ENCODE measurements at places on chromosomes 12 and 14.
A peak's percentile ranks its signal among the peaks of the same experiment; 100 is the strongest.

- peak; percentile 46 for DNase-seq
Measured at GRCh38 chr14:75561013-75561432, 17.4 kb upstream of the FLVCR2 start.

GRCh38 chr14:22540293-22540692 lies 48.7 kb downstream of the DAD1 start:
- no peak for DNase-seq

GRCh38 chr14:69572841-69573135 lies 1.9 kb downstream of the CCDC177 start:
- no peak for DNase-seq

- DNase-seq: no peak
Measured at GRCh38 chr12:90939382-90939781, 15.6 kb downstream of the CCER1 start.

GRCh38 chr14:83556746-83557453 lies 1973.0 kb upstream of the FLRT2 start:
- no peak for DNase-seq

- DNase-seq: no peak
Measured at GRCh38 chr12:89948271-89949175, 239.9 kb upstream of the ATP2B1 start.

DNA sequence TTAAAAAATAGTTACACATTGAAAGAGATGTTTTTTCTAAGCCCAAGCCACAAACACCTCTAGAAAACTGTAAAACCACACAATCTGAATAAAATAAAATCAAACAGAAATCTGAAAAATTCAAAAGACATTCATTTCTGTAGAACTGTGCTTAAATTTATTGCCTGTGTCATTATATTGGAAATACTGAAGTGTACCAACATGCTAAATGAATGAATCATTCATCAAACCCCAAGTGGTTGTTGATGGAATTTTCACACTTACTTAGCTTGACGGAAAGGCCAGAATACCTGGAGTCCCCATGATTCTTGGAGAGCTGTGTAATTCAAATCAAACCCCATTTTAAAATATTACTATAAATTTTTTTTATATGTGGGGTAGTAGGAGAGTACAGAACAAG lies 2.7 kb downstream of the KITLG start:
- no peak for DNase-seq

GRCh38 chr12:92827836-92828431 lies 101.2 kb downstream of the EEA1 start:
- peak; percentile 43 for DNase-seq

DNA sequence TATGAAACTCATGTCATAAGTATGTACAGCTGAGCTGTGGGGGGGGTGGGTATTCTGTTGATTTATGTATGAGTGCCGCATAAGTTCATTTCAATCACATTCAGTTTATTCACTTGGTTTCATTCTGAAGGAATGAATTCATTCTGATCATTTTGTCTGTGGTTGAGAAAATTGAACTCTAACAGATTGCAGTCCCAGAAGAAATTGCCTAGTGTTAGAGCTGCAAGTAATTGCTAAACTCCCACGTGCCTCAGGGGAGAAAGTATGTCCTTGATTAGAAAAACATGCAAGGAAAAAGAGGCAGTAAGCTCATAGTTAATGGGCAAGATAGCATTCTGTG lies 442.4 kb upstream of the MGAT4C start:
- DNase-seq: peak; percentile 33

DNA sequence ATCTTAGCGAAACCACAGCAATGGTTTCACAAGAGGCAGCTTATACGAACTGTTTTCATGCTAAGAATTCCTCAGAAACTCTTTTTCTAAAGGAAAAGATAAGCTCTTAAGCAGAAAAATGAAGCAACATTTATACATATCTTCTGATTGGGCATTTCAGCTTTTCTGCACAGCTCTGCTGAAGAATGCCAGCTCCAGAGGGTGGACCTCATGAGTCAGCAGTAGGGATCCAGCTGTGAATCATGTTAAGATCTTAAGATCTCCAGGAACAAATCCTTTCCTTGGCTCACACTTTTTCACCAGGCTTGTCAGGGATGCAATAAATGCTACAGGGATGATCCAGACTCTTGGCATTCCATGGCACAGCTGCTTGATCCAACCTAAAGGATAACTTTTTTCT lies 477.1 kb upstream of the CCDC196 start:
- no peak for DNase-seq

DNA sequence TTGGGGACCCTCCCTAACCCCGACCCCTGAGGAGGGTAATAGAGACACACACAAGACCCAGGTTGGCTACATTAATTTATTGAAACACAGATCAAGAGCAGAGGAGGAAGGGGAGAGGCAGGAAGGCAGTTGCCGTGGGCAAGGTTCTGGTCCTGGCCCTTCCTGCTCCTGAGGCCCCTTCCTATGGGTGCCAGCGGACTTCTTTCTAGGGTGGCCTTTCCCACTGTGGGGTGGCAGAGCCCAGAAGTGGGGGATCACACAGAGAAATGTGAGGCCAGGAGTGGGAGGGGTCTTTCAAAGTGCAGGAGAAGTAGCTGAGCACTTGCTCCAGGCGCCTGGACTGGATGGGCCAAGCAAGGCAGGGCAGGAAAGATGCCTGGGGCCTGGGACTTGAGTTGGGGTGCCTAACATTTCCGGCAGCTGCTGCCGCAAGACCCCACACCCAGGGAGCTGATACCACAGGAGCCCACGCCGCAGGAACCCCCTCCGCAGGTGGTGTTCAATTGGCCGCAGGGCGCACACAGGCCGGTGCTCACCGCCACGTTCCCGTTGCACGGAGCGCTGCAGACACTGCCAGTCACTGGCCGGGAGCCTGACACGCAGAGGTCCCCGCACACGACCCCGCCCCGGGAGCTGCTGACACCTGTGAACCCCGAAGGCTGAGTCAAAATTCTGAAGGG lies 5.3 kb downstream of the KRT81 start:
- no peak for DNase-seq

DNA sequence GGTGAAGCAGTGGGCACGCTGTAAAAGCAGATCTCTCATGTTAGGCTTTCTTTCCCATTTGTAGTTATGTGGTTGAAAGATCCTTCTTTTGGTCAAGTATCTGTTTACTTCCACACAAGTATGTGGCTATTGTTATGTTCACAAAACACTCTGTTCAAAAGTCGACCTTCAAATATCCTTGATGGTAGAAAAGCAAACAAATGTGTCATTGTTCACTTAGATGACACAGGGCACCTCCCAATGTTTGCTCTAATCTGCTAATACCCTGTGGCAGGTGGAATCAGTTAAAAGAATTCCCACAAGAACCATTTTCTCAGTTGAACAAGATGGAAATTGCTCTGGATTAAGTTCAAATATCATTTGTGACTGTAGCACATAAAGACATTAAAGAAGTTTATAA lies 43.6 kb upstream of the NAA30 start:
- no peak for DNase-seq

DNA sequence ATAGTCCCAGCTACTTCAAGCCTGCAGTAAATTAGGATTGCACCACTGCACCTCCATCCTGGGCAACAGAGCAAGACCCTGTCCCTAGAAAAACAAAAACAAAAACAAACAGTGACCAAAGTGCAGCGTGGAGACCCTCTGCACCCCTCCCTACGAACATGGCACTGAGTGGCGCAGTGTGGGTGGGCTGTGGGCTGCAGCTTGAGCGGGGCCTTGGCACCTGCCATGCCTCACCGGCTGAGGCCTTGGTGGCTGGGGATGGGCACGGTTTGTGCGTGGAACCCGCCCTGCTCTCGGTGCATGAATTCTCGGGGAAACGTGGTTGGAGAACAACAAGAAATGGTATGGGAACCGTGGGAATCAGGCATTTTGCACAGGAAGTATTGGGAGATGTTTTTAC lies 60.8 kb downstream of the TNFAIP2 start:
- DNase-seq: no peak

- DNase-seq: no peak
Measured at GRCh38 chr12:1820896-1821291, 529 bp downstream of the LRTM2 start.

DNA sequence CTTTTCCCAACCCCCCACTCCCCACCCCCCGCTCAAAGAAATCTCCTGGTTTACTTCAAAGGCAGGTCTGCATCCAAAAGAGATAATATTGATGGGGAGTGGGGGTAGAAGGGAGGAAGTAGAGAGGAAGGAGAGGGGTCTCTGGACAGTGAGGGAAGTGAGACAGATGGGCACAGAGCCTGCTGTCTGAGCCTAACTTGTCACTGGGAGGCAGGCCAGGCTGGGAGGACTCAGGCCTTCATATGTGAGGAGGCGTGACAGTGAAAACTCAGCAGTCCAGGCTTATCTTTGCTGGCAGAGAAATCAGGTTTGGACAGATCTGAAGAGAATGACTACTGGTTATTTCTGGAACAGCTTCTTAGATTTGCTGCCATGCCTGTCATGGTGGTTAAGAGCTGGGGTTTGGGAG lies 192.3 kb downstream of the NUAK1 start:
- no peak for DNase-seq

- no peak for DNase-seq
Measured at GRCh38 chr12:121649322-121649721, 20.1 kb downstream of the MORN3 start.

DNA sequence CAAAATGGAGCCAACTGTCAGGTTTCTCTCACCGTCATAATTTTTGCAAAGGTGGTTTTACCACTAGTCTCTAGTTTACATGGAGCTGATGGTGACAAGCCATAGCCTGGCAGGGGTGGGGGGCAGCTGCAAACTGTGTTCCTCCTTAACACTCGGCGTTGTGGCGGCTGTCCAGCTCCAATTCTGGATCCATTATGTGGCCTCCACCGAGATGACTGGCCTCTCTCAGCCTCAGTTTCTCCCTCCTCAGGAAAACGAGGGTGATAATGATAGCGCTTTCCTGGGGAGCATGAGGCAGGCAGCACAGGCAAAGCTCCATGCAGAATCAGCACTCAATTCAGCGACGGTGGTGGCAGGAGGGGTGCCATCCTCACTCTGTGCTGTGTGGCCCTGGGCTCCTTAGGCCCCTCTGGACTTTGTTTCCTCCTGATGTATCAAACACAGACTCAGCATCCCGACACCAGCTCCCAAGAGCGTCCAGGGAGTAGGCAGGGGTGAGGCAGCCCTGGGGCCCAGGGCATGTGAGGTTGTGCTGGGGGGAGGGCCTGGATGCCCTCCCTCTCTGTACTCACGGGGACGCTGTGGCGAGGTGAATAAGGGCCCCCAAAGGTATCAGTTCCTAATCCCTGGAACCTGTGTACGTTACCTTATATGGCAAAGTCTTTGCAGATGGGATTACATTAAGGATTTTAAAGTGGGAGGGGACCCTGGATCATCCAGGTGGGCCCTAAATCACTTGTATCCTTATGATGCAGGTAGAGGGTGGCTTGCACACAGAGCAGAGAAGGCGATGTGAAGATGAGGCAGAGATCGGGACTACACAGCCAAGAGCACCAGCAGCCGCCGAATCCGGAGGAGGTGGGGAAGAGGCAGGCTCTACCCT lies 46.8 kb upstream of the EIF5 start:
- DNase-seq: no peak

- peak; percentile 10 for DNase-seq
Measured at GRCh38 chr14:65850429-65851135, 438.1 kb downstream of the FUT8 start.

GRCh38 chr14:61212546-61212945 lies 68.6 kb downstream of the TMEM30B start:
- DNase-seq: no peak
